ENCODE measurements at places on chromosomes 4 and X.

DNA sequence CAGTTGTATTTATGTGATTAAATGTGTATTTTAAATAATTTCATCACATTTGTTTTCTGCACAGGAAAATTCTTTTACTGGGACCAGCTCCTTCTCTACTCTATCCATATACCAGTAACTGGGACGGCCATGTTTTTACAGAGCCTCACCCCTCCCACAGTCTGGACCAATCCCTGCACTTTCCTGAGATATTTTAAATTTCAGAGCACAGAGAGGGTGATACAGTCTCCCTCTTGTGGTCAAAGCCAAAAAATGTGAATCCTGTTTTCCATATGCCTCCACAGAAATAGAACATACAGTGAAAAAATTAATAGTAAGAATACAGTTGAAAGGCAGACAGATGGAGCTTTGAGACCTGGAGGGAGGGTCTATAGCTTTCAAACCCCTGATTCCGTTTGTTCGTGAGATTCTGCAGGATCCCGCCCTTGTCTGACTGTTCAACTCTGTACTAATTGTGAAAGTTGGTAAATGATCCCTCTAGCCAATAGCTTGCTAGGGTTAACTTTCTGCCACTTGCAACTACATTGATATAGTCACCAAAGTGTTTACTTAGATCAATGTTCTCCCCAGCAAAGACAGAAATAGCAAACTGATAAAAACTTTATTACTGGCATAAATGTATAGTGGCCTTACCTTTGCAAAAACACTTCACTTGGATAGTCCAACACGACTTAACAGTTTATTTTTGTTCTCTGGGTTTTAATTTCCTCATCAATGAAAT lies 172.2 kb downstream of the PPARGC1A start:
- no peak for DNase-seq

DNA sequence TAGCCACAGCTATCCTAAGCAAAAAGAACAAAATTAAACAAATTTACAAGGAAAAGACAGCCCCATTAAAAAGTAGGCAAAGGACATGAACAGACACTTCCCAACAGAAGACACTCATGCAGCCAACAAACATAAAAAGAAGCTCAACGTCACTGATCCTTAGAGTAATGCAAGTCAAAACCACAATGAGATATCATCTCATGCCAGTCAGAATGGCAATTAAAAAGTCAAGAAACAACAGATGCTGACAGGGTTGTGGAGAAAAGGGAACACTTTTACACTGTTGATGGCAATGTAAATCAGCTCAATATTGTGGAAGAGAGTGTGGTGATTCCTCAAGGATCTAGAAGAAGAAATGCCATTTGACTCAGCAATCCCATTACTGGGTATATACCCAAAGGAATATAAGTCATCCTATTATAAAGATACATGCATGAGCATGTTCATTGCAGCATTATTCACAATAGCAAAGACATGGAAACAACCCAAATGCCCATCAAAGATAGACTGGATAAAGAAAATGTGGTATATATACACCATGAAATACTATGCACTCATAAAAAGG lies 163.0 kb upstream of the TET2 start:
- DNase-seq = no peak

- no peak for DNase-seq
Measured at GRCh38 chrX:13468096-13468495, 101.3 kb upstream of the EGFL6 start.

DNA sequence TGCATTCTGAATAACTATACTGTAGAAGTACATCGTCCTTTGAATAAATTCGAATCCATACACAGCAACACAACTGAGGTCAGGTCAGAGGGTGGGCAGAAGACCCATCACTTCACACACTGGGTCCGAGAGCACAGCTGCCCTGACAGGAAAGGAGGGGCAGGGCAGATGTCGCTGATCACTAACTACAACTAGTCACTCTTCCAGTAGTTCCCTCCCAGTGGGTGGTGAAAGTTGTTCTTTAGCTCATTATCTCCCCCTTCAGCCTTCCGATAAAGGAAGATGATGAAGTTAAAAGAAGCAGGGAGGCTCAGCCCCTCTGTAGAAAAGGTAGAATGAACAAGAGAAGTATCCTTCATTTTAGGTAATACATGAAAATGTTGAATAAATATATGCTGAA lies 278.9 kb downstream of the INPP4B start:
- peak; percentile 49 for DNase-seq

DNA sequence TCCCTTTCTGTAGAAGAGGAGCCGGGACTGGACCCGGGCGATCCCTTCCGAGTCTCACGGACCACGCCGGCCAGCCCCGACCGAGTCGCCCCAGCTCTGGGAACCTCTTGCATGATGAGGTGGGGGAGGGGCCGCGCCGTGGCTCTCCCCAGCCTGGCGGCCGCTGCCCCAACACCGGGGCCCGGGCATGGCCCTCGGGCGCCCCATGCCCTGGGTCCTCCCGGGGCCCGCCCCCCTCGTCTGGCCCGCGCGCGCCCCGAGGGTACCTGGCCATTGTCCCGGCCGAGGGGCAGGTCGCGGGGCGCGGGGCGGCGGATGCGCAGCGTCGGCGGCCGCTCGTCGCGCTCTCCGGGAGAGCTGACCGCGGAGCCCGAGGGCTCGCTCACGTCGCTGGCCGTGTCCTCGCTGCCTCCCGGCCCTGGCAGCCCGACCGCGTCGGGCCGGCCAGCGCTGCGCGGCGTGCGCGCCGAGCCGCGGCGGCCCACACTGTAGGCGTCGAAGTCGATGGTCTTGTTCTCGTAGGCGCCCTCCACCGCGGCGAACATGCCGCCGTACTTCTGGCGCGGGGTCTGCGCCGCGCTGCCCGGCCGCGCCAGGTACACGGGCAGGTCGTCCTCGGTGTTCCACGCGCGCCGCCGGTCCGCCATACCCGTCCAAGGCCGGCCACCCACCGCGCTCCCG lies 423 bp downstream of the CRMP1 start:
- no peak for DNase-seq

All from naive thymus-derived CD4-positive, alpha-beta T cell (primary cell).